ENCODE measurements at places on chromosomes 2 and 18.

DNA sequence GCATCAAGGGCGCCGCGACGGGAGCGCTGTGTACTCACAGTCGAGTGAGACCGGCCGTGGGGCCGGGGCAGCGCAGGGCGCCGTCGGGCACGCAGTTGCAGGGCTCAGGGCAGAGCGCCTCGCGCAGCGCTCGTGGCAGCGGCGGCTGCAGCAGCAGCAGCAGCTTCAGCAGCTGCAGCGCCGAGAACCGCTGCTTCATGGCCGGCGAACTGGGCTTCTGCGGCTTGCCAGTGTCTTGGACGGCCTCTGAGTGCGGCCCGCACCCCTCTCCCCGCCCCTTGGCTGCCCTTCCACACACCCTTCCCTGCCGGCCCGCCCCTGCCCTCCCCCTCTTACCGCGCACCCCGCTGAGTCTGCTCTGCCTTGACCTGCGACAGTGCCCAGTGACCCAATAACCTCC, at the start of gene LHCGR:
Gene LHCGR (minus strand): TSS at position 252 of the 400 bp plus-strand sequence. CDS start 53 bp downstream, at position 199.
- DNase-seq = peak; percentile 45

DNA sequence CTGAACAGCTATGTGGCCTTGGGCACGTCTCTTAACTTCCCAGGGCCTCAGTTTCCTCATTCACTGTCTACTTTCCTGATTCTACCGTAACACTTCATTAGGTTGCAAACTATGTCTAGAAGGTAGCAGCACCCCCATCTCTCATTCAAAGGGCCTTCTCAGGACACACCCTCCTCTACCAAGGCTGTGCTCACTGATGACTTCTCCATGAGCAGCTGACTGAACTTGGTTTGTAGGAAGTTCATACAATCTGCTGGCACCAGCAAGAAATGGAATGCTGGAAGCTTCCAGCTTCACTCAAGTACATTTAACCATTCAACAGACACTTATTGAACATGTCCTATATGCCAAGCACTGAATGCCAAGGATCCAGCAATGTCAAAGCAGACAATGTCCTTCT, 250.8 kb upstream of the CTAGE1 start:
- no peak for DNase-seq

GRCh38 chr18:76443519-76444445, 51.3 kb downstream of the ZNF516 start:
- peak; percentile 52 for DNase-seq

GRCh38 chr18:5288517-5288935, 7.0 kb downstream of the ZBTB14 start:
- no peak for DNase-seq

DNA sequence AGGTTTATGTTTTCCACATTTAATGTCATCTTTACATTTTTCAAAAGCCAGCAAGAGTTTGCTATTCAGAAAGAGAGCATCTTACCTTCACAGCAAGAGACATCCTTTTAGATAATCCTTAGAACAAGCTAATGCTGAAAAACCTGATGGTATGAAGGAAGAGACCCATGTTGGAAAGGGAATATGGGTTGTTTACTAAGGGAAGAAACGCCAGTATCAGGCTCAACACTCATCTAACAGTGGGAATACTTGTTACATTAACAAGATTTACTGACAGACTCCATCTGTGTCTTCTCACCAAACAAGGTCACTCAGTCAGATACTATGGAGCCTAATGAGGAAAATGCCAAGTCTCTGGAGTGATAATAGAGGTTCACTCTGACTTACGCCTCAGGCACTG, 1474.1 kb upstream of the SLC39A10 start:
- no peak for DNase-seq

- no peak for DNase-seq
Observed at GRCh38 chr18:78123926-78124797, 855.5 kb upstream of the SALL3 start.

- no peak for DNase-seq
Observed at GRCh38 chr2:96847586-96847985, 3.8 kb upstream of the ANKRD23 start.

DNA sequence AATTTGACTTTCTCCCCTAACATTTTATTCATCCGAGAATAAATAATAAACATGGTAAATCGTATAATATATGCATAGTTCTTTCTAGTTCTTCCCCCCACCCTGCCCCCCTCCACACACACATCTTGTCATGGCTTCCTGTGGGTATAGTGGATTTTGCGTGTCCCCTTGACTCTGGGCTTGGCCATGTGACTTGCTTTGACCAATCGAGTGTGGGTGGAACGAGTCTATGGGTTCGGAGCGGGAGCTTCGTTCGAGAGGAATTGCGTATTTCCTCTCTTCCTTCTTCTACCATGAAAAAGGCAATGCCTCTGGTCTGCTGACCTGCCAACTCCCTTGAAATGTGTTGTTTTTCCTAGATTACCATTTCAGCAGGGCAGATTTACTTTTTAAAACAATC, 175.2 kb downstream of the LTBP1 start:
- DNase-seq = no peak

DNA sequence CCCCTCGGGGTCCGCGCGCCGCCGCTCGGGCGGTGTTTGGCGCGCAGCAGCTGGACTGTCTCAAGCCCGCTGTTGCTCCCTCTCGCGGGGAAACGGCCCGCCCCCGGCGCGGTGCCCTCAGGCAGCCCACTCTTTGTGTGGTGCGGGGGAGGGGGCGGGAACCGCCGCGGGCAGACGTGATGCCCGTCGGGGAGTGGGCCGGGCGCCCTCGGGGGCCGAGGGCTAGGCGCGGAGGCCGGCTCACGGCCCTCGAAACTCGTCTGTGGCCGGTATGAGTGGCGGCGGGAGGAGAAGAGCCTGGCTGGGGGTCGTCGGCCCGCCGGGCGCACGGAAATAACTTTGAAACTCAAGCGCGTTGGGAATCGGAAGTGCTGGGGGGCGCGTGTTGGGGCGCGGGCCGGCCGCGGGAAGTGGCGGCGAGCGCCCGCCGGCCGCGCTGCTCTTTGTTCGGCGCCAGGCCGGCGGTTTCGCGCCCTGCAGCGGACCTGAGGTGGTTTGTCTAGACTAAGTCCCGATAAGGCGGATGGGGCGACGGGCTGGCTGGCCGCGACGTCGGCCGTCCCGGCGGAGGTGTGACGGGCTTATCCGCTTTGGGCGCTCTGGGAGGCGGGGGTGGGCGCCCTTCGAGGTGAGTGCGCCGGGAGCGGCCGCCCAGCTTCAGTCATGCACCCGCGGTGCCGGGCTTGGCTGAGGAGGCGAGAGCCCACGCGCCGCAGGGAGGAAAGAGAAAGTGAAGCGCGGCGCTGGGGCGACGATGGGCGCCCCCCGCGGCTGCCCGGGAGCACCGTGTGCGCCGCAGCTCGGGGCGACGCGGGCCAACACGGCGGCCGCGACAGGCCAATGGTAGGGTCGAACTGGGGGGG, 679 bp downstream of the PTMA start:
- DNase-seq = peak; percentile 44

DNA sequence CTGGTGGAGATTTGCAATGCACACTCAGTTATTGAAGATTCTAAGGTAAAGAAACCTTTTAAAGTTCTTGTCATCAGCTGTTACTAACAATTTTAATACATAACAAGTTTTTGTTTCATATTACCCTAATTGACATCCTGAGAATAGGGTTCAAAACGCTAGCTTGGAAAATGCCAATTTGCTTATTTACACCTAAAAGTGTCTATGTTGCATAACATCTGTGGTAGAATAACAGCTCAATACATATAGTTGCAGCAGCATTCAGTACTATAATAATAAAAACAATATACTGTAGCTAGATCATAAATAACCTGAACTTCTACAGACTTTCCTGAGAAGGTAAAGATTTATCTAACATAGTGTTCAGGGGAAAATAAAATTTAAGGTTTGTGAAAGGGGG, 219.0 kb downstream of the OSR1 start:
- no peak for DNase-seq

GRCh38 chr2:105752691-105753358, 8.1 kb downstream of the NCK2 start:
- no peak for DNase-seq

GRCh38 chr2:61233581-61233980, 71.6 kb downstream of the C2orf74 start:
- no peak for DNase-seq

- DNase-seq = no peak
Observed at GRCh38 chr2:152344579-152345195, 9.7 kb downstream of the FMNL2 start.

- no peak for DNase-seq
Observed at GRCh38 chr2:139439100-139439499, 658.9 kb upstream of the NXPH2 start.

DNA sequence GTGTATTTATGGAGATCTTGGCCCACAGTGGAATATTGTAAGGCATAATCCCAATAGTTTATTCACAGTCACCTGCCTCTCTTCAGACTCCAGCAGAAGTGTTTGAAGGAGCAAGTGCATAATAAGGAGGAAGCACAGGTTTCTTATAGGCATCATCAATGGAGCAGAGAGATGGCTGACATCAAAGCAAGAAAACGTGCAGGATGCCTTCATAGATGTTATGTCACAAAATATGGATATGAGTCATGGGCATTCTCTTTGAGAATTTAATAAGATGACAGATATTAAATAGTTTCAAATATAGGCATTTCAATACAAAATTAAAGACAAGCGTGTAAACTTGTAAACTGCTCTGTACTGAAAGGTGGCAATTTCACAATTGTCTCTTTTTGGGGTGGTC, 4.0 kb upstream of the RND3 start:
- DNase-seq = no peak

DNA sequence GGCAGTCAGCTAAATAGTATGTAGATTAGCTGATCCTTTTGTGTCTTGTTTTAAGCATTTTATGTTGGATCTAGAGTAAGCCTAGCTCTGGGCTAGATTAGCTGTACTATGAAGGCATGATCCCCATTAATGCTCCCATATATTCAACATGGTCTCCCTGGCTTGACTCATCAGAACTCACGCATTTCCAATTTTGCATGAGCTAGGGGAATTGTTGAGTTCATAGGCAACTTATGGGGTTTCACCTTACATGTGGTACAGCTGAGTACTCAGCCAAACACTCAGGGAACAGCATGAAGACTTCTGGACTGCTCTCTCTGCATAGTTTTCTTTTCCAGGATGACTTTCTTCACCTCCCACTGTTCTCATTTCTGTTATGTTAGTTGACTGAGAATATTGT, 248.2 kb downstream of the TMX3 start:
- no peak for DNase-seq

DNA sequence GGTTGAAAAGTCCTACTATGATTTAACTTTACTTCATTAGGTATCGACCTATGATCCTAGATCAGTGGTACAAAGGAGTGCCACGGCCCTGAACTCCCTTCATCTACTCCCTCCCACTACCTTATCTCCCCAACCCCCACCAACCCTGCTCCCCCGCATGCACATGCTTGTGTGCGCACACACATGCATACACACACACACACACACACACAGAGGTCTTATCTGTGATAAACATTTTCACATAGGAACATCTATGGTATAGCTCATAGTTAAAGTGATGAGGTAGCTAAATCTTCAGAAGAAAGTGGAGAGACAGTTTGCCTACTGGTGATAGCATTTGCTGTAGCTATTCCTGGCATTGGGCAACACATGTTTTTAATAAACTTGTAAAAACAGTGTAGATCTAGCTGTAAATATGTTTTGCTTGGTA, 471.3 kb downstream of the ZEB2 start:
- DNase-seq = peak; percentile 38

GRCh38 chr2:25076749-25077148, 34.9 kb downstream of the EFR3B start:
- DNase-seq = peak; percentile 80

DNA sequence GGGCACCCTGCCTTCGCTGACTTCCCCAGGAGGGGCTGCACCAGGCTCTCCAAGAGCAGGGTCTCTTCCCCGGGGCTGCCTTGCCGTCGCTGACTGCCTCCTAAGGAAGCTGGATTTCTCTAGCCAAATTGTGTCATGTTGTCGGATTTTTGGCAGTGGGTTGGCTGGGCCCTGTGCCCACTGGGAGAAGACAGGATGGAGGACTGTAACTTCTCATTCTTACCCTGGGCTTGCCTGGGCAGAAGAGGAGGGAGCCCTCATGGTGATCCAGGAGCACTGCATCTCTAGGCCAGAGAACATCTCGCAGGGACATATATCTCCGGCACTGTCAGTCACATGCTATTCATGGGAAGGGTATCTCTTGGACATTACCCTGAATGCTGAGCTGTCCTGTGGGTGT, 6.3 kb downstream of the MYO7B start:
- DNase-seq = no peak

Measured in SK-N-SH (cell line).